Activated CD4-positive, alpha-beta T cell treated with anti-CD3 and anti-CD28 coated beads, Interleukin-2, amount 50 U/mL, for 1 hour (primary cell): ENCODE measurements at places on chromosomes 2 and 18.

GRCh38 chr2:62334009-62334408 lies 138.1 kb downstream of the B3GNT2 start:
- DNase-seq: no peak

DNA sequence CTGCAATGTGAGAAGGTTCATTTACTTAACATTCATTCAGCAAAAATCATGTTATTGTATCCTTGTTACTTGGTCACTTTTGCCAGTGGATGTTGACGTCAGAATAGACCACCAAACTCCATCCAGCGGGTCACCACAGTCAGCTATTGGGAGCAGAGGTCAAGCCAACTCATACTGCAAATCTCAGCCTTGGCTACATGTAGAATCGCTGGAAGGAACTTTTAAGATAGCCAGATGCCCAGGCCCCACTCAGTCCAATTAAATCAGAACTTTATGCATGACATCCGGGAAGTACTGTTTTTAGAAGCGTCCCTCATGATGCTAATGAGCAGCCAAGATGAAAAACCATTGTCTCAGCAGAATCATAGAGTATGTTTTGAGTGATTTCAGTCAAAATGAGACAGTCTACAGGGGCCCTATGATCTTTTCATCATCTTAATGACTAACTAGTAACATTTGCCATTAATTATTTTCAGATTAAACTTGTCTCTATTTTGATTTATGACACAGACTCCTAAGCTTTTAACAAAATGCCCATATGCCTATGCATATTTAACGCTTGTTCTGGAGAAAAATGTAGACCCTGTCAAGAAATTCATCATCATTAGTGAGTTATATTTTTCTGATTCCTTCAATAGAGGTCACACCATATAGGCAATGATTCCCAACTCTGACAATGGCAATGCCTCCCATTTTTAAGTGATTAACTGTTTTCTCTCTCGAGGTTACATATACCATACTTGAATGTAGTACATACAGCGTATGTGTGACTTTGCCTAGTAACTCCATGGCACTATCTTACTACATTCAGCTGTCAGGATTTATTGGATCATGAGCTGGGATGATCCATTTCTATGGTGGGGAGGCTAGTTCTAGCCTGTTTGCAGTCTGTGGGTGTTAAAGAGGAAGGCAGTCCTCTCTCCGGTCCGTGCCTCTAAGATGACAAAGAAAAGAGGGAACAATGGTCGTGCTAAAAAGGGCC lies 63.7 kb upstream of the CCBE1 start:
- DNase-seq: no peak

DNA sequence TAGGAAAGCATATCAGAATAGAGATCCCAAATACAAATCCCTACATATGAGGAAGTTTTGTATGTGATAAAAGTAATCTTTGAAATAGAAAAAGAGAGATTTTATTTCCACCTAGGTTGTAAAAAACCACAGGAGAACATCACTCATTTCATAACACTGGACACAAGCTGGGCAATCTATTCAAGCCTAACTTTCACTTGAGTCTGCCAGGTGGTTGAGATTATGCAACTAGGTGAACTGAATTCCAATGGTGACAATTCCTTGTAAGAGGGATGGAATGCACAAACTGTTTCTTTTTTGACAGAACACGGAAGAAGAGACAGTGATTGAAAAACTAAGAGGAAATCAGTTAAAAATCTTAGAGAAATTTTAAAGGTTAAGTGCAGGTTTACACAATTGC lies 619.6 kb upstream of the TMEFF2 start:
- no peak for DNase-seq

- DNase-seq: no peak
These were observed 70.7 kb downstream of the EMX1 start for GRCh38 chr2:72988041-72988440.

DNA sequence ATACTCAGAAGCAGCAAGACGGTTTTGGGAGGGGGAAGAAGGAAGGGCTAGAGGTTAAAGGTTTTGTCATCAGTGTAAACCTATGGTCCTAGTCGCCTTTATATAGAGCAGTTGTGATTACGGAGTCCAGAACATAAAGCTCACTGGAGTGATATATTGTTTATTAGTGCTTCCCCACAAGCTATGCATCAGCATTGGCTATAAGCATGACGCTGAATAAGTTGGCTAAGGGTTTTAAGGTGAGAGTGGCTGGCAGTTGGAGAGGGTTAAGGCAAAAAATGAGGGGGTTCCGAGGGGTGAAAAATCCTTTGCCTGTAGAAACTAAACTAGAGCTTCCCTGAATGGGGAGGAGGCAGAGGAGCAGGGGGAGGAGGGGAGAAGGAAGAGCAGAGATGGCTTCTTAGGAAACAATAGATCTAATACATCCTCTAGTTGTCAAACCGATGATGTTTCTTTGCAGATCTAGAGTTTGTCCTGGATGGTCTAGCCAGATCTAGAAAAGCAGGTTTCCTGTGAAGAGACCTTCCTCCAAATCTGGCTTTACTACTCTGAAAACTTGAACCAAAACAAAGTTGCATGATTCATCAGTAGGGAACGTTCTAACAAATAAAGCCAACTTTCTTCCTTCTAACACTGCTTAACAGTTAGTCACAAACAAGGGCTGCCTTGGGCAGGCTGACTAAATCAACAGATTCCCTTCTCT lies 2.5 kb downstream of the KLF7 start:
- DNase-seq: peak; percentile 20

GRCh38 chr2:71548646-71549425 lies 95.5 kb downstream of the DYSF start:
- DNase-seq: peak; percentile 66

DNA sequence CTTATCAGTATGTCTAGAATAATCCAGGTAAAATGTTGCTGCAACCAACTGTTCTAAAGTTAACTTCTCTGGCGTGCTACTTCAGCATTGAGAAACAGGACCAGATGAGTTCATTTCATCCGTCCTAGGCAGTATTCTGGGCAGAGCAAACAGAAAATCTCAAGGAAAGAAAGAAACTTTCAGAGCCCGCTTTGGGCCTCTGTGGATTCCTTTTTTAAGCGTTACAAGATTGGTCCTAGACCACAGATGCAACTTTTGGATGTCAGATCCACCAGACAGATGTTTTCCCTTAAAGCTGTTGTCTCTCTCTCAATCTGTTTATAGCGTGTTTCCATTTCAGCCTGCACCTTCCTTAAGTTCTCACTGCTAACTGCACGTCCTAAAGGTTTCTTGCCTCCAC lies 75.0 kb downstream of the BCL2 start:
- no peak for DNase-seq

GRCh38 chr2:179048099-179048498 lies 1.8 kb downstream of the CCDC141 start:
- DNase-seq: no peak

GRCh38 chr2:140747090-140747489 lies 1383.7 kb downstream of the LRP1B start:
- no peak for DNase-seq

- no peak for DNase-seq
These were observed 49.9 kb upstream of the PNPT1 start for GRCh38 chr2:55743583-55743982.

- no peak for DNase-seq
These were observed 19.1 kb downstream of the HDAC4 start for GRCh38 chr2:239381709-239382134.

DNA sequence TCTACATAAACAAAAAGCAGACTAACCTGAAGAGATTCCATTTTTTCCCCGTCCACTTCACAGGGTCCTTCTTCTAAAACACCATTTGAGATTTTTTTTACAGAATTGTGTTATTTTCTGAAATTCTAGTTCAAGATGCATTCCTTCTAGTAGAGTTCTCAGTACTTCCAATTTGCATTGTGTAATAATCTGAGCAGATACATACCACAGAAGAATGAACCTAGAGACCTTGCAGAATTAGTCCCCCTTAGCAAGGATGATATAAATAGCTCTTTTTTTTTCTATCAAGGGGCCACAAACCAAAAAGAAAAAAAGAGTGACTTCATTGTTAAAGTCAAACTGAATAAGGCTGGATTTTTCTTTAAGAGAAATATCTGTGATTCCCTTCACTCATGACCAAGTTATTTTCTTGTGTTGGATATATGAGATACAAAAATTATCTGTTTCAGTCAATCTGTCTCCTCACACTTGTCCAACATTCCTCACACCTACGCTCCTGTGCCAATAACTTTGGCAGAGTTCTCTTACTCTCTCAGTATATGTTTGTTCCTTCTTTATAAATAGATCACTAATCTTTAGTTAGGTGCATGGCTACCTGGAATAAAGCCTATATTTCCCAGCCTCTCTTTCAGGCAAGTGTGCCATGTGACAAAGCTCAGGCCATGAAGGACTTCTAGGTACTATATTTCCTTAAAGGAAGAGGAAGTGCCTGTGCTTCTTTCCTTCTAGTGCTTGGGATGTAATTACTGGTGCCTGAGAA lies 183.5 kb downstream of the ZNF385B start:
- no peak for DNase-seq

DNA sequence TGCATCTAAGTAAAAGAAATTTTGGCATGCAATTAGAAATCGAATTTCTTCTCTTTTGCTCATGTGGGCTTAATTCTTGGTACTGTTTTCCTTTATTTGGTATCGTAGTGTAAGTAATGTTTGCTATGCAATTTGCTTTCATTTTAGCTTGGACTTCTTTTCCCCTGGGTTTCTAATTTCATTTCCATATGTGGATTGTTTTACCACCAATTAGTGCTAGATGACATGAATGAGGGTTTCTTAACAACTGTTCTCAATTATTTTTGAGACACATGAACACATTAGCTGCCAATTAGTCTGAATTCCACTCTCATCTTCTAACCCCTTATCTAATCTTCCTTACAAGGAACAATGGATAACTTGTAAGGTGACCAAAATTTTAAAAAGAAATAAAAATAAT lies 1047.2 kb upstream of the PIK3C3 start:
- no peak for DNase-seq

- DNase-seq: no peak
These were observed 101.0 kb upstream of the CERS6 start for GRCh38 chr2:168355121-168355520.

GRCh38 chr2:40734797-40735196 lies 282.9 kb upstream of the SLC8A1 start:
- no peak for DNase-seq

GRCh38 chr2:183162362-183162761 lies 38.1 kb downstream of the NUP35 start:
- no peak for DNase-seq
